ENCODE measurements at places on chromosomes 13 and 19. TPM values are rescaled to one million over a fixed set of nuclear protein-coding genes. Genes with fewer than 3 reads are reported as not detected.

Gene CERS1
- total RNA-seq, result not detected

DNA sequence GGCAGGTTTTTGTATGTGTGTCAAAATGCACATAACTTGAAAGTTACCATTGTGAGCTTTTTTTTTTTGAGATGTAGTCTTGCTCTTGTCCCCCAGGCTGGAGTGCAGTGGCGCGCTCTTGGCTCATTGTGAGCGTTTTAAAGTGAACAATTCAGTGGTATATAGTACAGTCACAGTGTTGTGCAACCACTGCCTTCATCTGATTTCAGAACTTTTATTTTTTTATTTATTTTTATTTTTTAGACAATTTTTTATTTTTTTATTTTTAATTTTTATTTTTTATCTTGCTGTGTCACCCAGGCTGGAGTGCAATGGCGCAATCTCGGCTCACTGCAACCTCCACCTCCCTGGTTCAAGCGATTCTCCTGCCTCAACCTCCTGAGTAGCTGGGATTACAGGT is 15.0 kb downstream of the SLC25A42 start:
- DNase-seq, result no peak

Gene LILRA1
- total RNA-seq, result not detected

Gene ZSWIM4
- total RNA-seq, result 6.7 TPM

Gene ZNF66
- 4.9 TPM for total RNA-seq

- no peak for DNase-seq
Measured at GRCh38 chr19:2759965-2760364, 20.1 kb upstream of the SLC39A3 start.

Gene N4BP2L2
- 81.1 TPM for total RNA-seq

GRCh38 chr13:101554420-101555125 is 102.1 kb downstream of the ITGBL1 start:
- no peak for DNase-seq

Gene SHISA2
- 0.52 TPM for total RNA-seq

Data from activated naive CD4-positive, alpha-beta T cell treated with anti-CD3 and anti-CD28 coated beads for 36 hours (primary cell).